ENCODE measurements at places on chromosomes 6 and 20.

DNA sequence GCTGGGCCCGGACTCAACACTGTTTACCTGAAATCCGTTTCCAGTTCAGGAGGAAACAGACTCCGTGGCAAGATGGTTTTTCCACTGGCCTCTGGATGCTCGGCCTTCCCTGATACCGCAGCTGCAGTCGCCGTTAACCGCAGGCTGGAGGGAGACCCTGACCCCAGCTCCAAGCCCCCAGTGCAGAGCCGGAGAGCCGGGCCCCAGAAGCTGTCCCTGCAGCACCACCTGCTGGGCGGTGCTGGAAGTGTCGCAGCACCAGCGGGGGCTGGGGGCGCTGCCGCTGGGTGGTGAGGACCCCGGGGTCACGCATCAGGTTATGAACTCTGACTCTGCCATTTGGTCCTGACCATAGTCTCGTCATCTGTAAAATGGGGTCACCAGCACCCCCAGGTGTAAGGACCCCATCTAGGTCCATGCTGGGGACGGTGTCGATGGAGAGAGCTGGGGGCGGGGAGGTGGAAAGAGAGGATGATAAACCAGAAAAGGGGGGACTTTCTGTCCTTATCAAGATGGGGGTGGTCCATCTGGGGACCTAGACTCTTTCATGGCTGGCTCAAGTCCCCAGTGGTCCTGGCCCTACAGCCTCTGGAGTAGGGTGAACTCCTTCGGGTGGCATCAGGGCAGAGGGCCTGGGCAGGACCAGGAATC, 20.8 kb upstream of the CHRNA4 start:
- DNase-seq = no peak

DNA sequence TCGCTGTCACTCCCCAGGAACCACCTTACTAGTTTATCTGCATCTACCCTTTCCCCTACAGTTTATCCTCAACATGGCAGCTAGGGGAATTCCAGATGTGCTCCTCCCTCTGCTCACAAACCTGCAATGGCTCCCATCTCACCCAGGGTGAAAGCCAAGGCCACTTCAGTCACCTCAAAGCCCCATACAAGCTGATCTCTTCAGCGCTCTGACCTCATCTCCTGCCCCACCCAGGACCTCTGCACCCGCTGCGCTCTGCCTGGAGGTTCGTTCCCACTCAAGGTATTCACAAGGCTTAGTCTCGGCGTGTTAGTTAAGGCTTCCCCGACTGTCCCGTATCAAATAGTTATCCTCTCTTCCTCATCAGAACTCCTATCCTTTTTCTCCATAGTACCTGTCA, 28.6 kb upstream of the SPDEF start:
- no peak for DNase-seq

DNA sequence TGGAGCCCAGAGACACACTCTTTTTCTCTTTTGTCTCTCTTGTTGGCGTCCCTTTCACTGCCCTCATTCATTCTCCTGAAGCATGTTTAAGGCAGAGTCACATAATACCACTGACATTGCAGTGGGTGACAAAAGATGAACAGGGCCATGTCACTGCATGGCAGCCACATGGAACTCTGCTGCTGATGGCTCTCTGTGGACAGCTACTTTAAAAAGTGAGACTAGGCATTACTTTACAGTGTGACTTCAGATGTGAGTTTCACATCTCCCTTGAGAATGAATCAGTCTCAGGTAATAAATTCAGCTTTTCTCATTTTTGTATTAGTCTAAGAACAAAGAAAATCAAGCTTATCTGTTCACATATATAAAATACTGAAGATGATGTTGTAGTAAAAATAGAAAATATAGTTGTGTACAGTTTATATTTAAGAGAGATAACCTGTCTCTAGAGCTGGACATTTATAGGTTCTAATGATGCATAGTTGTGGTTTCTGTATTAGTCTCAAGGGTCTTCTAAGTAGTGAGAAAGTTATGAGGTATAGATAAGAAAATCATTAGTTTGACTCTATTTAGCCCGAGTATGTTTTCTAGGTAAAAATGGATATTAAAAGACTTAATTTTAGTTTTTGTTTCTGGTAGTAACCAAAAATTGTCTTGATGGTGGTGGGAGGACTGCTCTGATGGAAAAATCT, 6.1 kb downstream of the MRS2 start:
- no peak for DNase-seq

DNA sequence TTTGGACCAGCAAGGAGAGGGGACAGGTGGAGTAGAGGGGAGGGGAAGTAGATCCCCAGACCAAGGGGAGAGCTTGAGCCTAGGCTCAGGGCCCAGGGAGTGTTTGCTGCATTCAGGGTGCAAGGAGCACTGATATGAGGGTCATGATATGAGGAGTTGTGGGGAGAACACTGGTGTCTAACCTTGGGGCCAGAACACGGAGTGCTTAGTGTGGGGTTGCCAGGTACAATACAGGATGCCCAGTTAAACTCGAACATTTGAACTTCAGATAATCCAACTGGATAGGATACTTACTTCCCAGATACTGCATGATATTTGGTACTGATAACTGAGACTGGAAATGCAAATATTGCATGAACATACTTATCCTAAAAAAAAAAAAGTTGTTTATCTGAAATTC, 2.4 kb downstream of the SLC22A1 start:
- DNase-seq = no peak

DNA sequence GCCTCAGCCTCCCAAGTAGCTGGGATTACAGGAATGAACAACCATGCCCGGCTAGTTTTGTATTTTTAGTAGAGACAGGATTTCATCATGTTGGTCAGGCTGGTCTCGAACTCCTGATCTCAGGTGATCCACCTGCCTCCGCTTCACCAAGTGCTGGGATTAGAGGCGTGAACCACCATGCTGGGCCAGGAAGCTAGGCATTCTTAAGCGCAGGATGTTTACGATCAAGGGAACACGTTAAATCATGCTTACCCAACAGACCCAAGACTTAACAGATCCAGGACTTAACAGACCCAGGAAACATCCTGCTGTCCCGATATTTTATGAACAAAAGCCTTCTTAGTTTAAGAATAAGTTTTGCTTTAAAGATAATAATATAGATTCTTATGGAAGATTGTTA, 9.1 kb downstream of the PTGIS start:
- no peak for DNase-seq

GRCh38 chr6:114523508-114523907, 180.7 kb upstream of the HS3ST5 start:
- no peak for DNase-seq

DNA sequence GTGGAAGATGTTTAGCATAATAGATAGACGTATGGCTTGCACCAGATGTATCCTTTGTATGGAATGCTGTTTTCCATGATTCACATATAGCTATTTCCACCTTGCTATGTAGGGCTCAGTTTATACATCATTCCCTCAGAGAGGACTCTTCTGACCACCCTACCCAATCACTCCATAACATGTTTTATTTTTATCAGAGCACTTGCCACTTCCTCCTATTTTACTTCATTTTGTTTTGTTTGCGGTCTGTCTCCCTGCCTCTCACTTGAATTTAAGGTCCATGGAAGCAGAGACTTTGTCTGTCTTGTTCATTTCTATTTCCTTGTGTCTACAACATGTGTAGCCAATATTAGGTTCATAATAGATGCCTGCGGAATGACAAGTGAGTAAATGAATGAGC, 266.9 kb upstream of the CITED2 start:
- no peak for DNase-seq

- no peak for DNase-seq
Measured at GRCh38 chr6:38997128-38997761, 51.3 kb upstream of the GLP1R start.

GRCh38 chr20:7744411-7744810, 195.8 kb downstream of the HAO1 start:
- no peak for DNase-seq

GRCh38 chr6:89974834-89975233, 80.6 kb downstream of the GJA10 start:
- DNase-seq = no peak

GRCh38 chr6:43307451-43308100, 1.1 kb downstream of the CRIP3 start:
- no peak for DNase-seq

DNA sequence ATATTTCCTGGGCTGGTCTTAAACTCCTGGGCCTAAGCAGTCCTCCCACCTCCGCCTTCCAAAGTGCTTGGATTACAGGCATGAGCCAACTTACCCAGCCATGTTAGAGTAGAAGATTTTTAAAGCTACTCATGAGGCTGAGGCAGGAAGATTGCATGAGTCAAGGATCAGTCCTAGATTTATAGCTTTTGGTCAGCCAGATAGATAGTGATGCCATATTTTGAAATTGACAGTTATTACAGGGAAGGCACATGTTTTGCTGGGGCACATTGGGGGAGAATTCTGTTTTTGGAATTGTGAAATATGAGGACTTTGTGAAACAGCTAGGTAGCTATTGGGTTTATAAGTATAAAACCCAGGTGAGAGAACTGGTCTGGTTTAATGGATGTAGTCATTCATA, 40.9 kb downstream of the DOP1A start:
- no peak for DNase-seq

DNA sequence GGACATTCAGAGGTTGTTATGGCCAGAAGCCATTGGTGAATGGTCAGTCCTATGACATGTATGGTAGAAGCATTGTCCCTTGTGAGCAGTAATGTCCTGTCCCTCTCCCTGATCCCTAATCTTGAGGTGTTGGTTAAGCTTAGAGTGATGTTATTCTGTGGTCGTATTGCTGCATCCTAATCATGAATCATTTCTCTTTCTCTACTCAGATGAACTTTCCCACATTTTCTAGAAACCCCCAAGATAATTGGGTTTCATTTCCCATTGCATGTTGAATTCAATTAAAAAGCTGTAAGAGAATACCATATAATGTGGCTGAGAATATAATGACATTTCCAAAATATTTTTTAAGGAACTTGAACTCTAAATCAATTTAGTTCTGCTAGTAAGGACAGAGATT, 175.1 kb downstream of the PLCB4 start:
- DNase-seq = no peak

GRCh38 chr6:135095716-135096115, 41.1 kb upstream of the HBS1L start:
- DNase-seq = no peak

GRCh38 chr20:32535316-32535952, 49.7 kb downstream of the NOL4L start:
- DNase-seq = no peak

- DNase-seq = peak; percentile 85
Measured at GRCh38 chr6:111922454-111923297, 49.4 kb upstream of the FYN start.
